NCI-H2029 (cell line): ENCODE measurements at places on chromosomes 7 and 10.

- no peak for DNase-seq
Observed at GRCh38 chr10:12589291-12589690, 239.9 kb downstream of the CAMK1D start.

DNA sequence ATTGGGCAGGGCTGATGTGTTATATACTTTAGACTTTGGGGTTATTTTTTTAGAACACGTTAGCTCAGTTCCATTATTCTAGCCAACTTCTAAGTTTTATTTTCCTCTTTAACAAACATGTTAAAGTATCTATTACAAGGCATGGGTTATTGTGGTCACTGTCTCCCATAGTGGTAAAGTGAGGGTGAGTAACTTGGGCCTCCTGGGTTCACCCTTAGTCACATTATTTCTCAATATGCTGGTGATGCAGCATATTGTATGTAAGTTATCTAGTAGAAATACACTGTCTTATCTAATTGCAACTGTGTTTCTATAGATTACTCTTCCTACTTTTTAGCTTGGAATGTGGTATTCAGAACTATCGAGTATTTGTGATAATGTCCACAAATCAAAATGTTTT is 65.9 kb downstream of the BBS9 start:
- DNase-seq: no peak

- DNase-seq: no peak
Observed at GRCh38 chr10:70779511-70780369, 5.4 kb downstream of the TBATA start.

DNA sequence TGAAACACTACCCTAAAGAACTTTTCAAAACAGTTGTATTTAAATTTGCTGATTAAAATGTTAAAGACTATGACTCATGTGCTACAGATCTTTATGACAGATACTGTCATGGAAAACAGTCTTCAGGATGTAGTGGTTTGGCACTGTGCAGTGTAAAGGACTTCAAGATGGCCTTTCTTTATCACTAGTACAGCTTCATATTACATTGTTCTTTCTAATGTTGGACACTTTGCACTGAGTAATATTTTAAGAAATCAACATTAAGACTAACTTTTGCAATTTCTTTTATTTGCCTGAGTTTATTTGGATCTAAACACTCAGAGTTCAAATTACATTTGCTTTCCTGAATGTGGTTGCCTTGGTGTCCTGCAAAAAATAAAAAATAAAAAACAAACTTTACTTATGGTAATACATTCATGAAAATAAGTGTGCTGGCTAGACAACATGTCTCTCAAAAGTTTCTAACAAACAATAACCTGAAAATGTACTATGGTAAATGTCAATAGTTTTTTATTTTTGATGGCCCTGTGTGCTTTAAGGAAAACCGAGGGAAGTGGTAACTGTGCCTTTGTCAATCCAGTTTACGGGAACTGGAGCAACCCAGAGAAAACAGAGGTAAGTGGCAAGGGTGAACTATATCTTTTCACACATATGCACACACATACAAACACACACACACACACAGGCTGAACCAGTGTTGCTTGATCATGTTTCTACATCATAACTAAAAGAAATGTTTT is 85.9 kb upstream of the PLXDC2 start:
- DNase-seq: no peak

DNA sequence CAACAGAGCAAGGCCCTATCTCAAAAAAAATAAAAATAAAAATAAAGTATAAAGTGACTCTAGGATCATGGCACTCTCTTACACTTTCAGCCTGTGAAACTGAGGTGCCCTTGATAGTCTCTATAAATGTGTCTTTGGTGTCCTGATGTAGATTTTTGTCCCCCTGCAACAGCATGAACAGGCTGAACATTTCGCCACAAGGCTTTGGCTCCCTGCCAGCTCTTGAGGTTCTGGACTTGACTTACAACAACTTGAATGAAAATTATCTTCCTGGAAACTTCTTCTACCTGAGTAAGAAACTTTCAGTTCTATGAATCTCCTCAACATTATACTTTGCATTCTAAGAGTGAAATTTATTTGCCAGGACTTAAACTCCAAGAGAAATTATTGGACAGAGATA is 48.1 kb upstream of the BMS1 start:
- DNase-seq: no peak

DNA sequence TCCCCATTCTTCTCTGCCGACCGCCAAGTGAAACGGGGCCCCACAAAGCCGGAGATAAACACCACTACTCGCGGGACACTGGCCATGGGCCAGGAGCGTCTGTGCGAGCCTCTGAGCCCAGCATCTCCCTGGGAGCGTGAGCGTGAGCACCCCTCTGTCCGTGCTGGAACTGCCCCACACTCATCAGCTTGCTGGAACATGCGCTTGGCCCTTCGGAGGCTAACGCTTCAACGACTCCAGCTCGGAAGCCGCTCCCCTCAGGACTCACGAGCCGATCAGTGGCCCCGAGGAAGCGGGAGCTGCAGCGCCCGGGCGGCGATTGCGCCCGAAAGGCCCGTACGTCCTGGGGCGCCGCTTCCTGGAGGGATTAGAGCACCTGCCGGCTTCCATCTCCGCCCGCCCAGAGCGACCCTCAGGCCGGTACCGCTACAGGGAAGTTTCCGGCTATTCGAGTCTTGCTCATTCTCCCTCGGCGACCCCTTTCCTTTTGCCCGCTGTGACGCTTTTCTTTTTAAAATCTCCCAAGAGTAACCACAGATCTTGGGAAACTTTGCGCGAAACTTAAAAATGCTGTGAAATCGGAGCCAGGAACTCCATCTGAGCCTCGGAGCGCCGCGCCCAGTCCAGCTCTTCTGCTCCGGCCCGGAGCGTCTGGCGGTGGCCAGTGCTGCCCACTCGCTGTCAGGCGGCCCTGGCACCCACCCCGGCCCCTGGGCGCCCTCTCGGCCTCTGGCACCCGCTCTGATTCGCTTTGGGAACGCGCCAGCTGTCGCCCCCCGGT is 1.0 kb downstream of the TLL2 start:
- no peak for DNase-seq

DNA sequence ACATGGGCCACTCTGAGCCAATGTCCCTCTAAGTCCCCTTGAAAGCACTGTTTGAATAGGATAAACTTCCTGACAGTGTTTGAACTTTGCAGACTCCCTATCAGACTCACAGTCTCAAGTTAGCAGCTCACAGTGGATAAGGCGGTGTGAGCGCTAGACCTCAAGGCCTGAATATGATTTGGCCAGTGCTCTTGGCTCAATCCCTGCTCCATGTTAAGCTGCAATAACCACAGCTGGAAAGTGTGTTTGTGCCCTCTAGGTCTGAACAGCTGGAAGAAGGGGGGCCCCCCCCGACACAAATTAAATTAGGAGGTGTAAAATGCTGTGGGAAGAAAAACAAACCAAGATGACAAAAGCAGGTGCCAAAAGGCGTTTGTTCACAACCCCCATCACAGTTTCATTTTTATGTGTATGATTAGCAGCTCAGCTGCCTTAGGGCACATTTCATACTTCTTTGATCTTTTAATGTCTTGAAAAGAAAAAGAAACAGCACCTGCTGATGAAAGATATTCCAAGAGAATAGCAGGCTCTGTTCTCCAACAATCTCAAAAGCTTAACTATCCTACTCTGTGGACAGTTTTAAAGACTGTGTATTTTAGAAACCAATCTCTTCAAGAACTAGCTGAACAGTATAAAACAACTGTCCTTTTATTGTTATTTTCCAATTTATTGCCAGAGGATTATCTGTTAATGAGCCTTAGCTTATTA is 167.6 kb downstream of the SNX13 start:
- DNase-seq: no peak

- no peak for DNase-seq
Observed at GRCh38 chr7:114033475-114033874, 114.7 kb upstream of the PPP1R3A start.

DNA sequence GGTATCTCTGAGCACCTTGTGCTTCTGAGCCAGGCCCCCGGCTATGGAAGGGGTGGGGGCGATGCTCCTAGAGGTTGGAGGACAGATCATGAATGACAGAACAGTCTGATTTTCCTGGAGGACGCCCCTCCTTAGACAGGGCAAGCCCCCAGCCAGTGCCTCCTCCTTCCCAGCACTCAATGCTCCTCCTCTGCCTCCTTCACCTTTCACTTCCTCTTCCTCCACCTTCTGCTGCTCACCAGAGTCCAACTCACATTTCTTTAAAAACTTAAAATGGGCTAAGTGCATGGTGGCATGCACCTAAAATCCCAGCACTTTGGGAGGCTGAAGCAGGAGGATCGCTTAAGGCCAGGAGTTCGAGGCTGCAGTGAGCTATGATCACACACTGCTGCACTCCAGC is 71.1 kb upstream of the CUX1 start:
- DNase-seq: no peak

GRCh38 chr7:7739204-7740036 is 21.0 kb upstream of the RPA3 start:
- no peak for DNase-seq

- DNase-seq: no peak
Observed at GRCh38 chr7:128939075-128939860, 1.5 kb downstream of the IRF5 start.

- peak; percentile 64 for DNase-seq
Observed at GRCh38 chr7:124762611-124763143, 2.9 kb downstream of the GPR37 start.

DNA sequence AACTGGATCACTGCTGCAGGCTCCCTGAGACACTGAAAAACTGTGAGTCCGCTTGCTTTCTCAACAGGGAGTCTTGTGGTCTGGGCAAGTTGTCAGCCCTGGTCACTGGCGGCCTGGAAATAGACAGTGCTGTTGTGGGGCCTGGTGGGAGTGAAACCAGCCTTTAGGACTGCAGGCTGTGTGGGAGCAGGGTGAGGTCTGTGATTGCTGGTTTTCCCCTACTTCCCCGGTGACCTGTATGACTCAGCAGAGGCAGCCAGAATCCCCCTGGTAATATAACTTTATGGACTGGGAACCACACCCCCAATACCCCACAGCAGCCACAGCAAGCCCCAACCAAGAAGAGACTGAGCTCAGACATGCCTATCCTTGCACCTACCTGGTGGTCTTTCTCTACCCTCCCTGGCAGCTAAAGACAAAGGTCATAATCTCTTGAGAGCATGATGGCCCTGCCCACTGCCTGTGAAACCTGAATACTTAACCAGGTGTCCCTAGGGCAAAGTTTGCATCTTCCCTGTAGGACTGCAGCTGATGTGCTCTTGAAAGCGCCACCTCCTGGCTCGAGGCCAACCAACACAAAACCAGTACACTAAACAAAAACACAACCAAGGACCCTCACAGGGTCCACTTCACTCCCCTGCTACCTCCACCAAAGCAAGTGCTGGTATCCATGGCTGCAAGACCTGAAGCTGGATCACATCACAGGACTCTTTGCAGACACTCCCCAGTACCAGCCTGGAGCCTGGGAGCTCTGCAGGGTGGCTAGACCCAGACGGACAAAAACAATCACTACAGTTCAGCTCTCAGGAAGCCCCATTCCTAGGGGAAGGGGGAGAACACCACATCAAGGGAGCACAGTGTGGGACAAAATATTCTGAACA is 7.2 kb upstream of the ADAM22 start:
- peak; percentile 6 for DNase-seq

- peak; percentile 6 for DNase-seq
Observed at GRCh38 chr7:138979988-138980562, 1.1 kb downstream of the KIAA1549 start.

- no peak for DNase-seq
Observed at GRCh38 chr10:17128261-17128660, 1.4 kb downstream of the CUBN start.

GRCh38 chr10:1290071-1290471 is 233.9 kb downstream of the WDR37 start:
- no peak for DNase-seq

- no peak for DNase-seq
Observed at GRCh38 chr7:18684916-18685315, 189.4 kb downstream of the HDAC9 start.

DNA sequence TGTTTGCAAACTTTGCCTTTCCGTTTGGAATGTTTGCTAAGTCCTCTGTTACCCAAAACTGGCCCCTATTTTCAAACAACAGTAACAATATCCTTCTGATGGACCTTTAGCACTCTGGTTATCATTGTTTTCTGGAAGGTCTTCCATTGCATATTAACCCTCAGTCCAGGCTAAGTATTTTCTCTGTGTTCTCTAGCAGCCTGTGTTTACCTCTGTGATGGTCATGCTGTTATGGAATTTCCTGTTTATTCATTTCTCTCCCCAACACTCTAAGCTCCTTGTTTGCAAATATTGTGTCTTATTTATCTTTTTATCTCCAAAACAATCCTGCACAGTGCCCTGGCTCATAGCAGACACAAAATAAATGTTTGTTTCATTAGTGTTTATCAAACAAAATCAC is 560.3 kb downstream of the ATRNL1 start:
- no peak for DNase-seq

DNA sequence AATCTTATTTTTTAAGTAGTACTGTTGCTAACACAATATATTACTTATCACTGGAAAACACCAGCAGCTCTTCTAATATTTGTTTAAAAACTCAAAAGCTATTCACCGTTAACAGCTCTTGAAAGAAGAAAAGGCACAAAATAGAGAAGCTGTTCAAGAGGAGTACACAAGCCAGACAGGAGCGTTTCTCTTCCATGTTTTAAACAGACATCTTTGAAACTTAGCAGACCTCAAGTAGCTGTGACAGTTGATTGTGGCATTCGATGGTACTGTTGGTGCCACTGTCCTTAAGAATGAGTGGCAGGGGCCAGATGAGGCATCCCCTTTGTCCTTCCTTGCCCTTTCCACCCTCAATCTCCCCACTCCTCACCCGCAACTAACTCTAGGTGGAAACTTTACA is 81.6 kb upstream of the PRR15 start:
- peak; percentile 34 for DNase-seq

- DNase-seq: no peak
Observed at GRCh38 chr10:57482259-57482658, 785.4 kb downstream of the IPMK start.

DNA sequence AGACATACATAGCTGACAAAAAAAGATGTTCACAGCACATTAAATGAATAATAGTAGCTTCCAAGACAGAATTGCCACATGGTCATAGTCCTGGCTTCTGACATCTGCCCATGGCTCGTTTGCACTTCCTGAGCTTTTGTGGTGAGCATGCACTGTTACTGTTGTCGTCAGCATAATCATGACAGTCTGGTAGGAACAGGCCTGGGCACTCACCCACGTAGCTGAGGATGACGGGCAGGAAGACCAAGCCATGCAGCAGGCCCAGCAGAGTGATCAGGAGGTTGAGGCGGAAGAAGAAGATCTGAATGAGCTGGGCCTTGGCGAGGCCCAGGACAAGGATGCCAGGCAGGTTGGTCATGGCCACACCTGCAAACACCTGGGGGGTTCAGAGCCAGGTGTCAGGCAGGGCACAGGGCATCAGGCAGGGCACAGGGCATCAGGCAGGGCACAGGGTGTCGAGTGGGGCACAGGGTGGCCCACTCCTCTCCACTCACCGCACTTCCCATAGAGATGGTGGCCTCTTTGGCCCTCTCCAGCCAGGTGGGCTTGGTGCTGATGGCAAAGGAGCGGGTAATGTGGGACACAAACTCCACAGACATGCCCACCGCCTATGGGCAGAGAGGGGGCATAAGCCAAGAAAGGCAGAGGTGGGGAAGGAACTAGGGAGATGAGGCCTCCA is 25.3 kb upstream of the NUDCD3 start:
- DNase-seq: no peak

GRCh38 chr10:121942749-121943416 is 15.1 kb upstream of the ATE1 start:
- DNase-seq: no peak
